ENCODE measurements at places on chromosomes 1 and 21.

DNA sequence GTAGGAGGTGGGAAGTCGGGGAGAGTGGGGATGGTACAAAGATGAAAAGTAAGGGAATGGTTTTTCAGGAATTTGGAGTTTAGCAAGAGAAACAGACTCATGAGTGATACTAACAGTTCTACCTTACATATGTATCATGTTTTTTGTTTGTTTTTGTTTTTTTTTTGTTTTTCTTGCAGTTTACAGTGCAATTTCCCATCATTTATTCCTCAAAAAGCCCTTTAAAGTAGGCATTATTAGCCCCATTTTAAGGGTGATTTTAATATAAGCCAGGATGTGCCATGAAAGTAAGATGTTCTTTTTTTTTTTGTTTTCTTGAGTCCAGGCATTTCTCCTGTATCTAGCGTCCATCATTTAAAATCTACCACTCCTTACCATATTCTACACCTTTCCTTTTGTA, 13.8 kb upstream of the TRIM45 start:
- DNase-seq, result no peak

- DNase-seq, result no peak
Observed at GRCh38 chr1:15412175-15412800, 2.6 kb downstream of the EFHD2 start.

GRCh38 chr1:11450310-11450709, 28.6 kb upstream of the DISP3 start:
- no peak for DNase-seq

GRCh38 chr1:42171679-42172266, 7.2 kb upstream of the GUCA2A start:
- no peak for DNase-seq

GRCh38 chr1:214067397-214067796, 79.6 kb downstream of the PROX1 start:
- DNase-seq, result no peak
